ENCODE measurements at places on chromosomes 6 and 20.

DNA sequence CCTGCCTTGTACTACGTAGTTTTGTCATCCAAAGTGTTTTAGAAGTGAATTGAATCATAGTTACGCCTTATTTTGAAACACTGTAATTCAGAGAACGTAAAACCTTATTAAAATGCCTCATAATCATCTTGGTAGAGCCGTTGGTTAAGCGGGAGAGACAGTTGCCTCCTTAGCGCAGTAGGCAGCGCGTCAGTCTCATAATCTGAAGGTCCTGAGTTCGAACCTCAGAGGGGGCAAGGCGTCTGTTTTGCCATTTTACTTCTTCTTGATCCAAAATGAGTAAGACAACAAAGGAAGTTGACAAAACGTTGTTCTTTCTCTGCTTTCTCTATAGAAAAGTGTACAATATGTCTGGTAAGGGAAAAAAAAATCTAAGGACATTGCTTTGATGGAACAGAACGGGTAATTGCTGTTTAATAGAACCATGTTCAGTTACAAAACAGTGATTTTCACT is 20.7 kb upstream of the TRIM27 start:
- DNase-seq = peak; percentile 62

- DNase-seq = peak; percentile 77
These were observed 40.6 kb downstream of the TRIM38 start for GRCh38 chr6:26003102-26003694.

DNA sequence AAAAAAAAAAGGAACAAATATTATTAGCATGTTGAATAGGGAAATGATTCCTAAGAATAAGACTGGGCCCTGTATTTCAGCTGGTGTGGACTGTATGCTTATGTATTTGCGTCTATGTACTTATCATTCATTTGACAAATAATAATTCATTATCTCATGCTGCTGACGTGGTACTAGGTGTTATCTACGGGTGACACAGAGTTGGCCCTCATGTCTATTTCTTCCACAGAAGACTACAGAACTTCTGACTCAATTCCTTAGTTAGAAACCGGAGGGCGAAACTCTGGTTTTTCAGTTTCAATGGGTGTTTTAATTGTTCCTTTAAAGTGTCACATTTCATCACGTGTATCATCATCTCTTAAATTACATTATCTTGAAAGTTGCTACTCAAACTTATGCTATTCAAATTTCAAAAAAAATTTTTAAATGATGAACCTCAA is 305.9 kb downstream of the CLIC5 start:
- DNase-seq = no peak

DNA sequence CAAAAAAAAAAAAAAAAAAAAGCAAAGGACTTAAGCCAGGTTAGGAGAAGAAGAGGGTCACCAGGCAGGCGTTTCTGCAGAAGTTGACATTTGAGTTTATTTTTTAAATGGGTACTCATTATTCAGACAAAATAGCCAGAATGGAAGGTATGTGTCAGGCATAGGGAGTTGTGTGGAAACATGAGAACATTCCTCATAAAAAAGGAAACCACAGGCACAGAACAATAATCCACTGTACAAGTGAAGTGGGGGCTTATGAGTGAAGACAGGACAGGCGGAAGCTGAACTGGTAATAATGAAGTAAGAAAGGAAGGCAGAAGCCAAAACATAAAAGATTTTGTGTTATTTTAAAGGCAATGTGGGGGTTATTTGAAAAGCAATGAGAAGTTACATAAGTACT is 104.6 kb downstream of the EPB41L2 start:
- DNase-seq = no peak

Measured in foreskin fibroblast (primary cell).